Esophagus squamous epithelium (tissue), 5 donors: ENCODE measurements at places on chromosomes 7 and 10. TPM values are rescaled to one million over a fixed set of nuclear protein-coding genes. Genes with fewer than 3 reads are reported as not detected.

Gene ZNF425
- 4.8 TPM for total RNA-seq

Gene NRBF2
- 15.8 TPM for total RNA-seq

Gene TMEM213
- total RNA-seq: not detected

DNA sequence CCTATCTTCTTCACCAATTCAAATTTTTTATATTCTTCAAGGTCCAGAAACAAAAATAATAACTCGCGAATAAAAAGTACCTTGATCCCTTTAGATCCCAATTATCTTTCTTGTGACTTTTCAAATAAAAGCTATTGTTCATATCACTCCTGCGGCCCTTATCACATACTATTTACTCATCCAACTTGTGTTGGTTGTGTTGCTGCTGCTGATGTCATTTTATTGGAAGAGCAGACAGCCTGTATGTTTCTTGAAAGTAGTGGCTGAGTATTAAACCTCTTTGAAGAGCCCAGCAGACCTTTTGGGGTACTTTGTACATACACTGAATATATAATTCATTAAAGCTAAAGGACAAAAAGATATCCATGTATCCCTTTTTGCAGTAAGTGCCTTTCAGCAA lies 231.7 kb downstream of the CTNNA3 start:
- no peaks in the 10 kb centered on the region for H3K27me3 ChIP-seq
- no peak for DNase-seq
- no peak overlapping the region for H3K4me3 ChIP-seq
- no peaks in the 10 kb centered on the region for H3K4me1 ChIP-seq
- no peaks in the 10 kb centered on the region for H3K36me3 ChIP-seq
- H3K27ac ChIP-seq: no peak overlapping the region

DNA sequence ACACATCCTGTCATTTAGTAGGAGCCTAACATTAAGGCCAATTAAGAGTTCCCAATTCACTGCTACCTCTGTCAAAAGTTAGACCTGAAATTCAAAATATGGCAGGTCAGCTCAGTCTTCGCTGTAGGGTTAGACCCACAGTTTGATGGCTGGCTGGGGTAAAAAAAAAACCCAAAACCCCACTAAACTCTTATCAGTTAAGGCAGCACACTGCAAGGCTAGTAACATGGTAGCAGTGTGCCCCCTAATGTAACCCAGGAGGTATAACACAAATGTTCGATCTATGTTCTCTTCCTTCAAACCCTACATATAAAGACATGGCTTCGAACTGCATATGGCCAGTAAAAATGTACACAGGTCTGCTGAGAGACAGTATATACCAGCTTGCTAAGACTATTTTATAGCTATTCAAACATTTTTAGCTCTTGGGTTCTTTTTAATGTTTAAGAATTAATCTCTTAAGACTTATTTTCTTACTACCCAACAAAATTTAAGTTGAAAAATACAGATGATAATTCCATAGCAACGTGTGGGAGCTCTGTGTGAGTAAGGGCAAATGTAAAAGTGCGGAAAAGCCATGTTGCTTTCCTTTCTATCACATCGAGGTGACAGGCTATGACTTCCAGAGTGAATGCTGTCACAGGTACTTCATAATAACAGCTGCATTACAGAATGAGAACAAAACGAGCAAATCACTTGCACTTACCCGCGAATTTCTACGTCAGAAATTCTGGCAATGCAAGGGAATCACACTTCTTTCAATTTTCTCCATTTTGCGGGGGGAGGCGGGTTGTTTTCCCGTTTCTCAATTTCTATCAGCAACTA lies 168.4 kb upstream of the IMMP2L start:
- no peaks in the 10 kb centered on the region for H3K4me1 ChIP-seq
- no peak for DNase-seq
- no peak overlapping the region for H3K27ac ChIP-seq
- no peaks in the 10 kb centered on the region for H3K27me3 ChIP-seq
- H3K4me3 ChIP-seq: no peak overlapping the region
- no peaks in the 10 kb centered on the region for H3K36me3 ChIP-seq

- H3K4me1 ChIP-seq: peaks cover 3% of the 10 kb centered on the region
- no peaks in the 10 kb centered on the region for H3K27me3 ChIP-seq
- H3K36me3 ChIP-seq: no peaks in the 10 kb centered on the region
- no peak overlapping the region for H3K4me3 ChIP-seq
These were observed 72.0 kb upstream of the TES start for GRCh38 chr7:116138202-116138801.
